ENCODE measurements at places on chromosomes 4 and X.

GRCh38 chrX:8433109-8434062 is 31.2 kb upstream of the VCX3B start:
- no peak for DNase-seq

GRCh38 chr4:114085611-114086345 is 106.3 kb upstream of the ARSJ start:
- DNase-seq = no peak

- DNase-seq = no peak
Measured at GRCh38 chr4:61938250-61938846, 738.2 kb downstream of the ADGRL3 start.

- DNase-seq = no peak
Measured at GRCh38 chr4:40846532-40846931, 96.8 kb downstream of the NSUN7 start.

DNA sequence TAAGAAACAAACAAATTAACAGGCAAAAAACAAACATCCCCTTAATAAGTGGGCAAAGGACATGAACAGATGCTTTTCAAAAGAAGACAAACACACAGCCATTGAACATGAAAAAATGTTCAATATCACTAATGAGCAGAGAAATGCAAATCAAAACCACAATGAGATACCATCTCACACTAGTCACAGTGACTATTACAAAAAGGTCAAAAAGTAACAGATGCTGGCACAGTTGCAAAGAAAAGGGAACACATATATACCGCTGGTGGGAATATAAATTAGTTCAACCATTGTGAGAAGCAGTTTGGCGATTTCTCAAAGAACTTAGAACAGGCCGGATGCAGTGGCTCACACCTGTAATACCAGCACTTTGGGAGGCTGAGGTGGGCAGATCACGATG is 146.1 kb upstream of the NEIL3 start:
- DNase-seq = no peak

DNA sequence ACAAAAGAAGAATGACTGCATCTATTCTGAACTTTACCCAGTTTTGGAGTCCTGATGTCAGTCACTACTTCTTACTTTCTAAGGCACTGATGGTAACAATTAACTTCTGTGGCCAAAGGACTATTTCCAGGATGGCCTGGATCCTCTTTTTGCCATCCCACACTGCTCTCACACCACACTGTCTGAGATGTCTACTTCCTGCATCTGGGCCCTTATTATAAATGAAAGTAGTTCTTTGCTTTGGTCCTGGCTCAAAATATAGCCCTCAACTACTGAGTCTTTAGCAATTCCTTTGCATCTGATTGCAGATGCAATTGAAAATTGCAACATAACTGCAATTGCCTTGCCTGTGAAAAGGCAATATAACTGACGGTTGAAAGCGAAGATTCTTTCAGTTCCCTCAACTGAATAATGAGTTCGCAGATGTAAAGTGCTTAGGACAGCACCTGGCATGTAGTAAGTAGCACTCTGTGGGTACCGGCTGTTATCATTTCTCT is 44.2 kb downstream of the COQ2 start:
- DNase-seq = no peak

DNA sequence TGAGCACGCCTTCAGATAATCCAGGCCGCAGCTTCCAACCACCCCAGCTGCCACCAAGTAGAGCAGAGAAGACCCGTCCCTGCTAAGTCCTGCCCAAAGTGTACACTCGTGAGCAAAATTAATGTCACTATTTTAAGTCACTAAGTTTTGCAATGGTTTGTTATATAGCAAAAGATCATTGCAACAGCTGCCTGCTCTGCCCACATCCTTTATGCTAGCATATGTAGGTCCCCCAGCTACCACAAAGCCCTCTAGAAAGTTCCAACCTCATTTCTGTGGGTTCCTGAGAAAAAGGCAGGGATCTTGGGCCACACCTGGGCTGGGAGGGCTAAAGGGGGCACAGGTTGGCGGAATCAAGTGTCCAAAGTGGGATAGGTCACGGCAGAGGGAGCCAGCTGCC is 346.9 kb downstream of the BCOR start:
- no peak for DNase-seq

- DNase-seq = no peak
Measured at GRCh38 chrX:114047558-114047957, 536.3 kb upstream of the HTR2C start.

GRCh38 chr4:168408620-168409019 is 71.7 kb downstream of the DDX60L start:
- DNase-seq = peak; percentile 95

- DNase-seq = peak; percentile 75
Measured at GRCh38 chr4:21697583-21697982, 251.0 kb downstream of the KCNIP4 start.

DNA sequence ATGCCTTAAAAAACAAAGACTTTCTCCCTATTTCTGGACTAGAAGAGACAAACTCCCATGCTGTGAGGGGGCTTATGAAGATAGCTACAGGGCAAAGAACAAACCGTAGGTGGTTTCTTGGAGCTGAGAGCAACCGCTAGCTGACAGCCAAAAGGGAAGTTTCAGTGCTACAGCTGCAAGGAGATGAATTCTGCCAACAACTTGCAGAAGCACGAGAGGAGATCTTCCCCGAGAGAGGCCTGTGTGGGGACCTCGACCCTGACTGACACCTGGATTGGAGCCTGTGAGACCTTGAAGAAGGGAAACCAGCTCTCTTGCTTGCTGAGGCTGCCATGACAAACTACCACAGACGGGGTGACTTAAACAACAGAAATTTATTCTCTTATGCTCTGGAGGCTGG is 183.8 kb upstream of the VCX3A start:
- no peak for DNase-seq

DNA sequence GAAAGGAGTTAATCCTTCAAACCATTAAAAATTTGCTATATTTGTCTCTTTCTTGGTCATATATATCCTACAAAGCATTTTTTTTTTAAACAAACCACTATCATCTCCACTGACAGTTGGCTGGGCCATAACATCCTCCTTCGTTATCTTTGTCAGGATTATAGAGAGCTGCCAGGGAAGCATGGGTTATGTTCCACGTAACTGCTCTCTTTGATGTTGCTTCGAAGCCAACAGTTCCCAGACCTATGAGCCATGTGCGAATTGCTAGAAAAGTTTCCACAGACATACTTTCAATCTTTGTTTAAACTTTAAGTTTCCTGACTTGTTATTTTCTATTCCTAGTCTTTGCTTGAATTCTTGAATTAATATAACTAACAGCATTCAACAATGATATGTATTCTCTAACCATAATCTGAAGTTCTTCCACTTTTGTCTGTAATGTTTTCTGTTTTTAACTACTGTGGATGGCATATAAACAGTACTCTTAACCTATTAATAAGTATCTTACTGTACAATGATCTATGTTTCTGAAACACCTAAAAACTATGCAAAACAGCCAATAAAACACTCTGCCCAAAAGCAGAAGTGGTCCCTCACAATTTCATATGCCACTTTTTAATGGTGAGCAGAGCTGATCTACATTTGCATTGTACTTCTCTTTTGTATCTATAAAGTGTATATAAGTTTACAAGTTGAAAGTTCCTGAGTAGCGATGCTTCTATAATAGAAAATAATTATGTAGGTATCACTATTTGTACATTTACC is 37.9 kb downstream of the EREG start:
- DNase-seq = peak; percentile 93

- no peak for DNase-seq
Measured at GRCh38 chrX:72128881-72129280, 2.8 kb downstream of the RTL5 start.

GRCh38 chrX:30301208-30301607 is 8.0 kb downstream of the NR0B1 start:
- no peak for DNase-seq

- DNase-seq = no peak
Measured at GRCh38 chr4:119733431-119733830, 104.8 kb upstream of the PDE5A start.

- no peak for DNase-seq
Measured at GRCh38 chr4:85430697-85431096, 44.3 kb upstream of the ARHGAP24 start.

GRCh38 chrX:120372667-120373370 is 10.9 kb downstream of the ATP1B4 start:
- DNase-seq = no peak

GRCh38 chrX:137187540-137187939 is 153.7 kb upstream of the GPR101 start:
- no peak for DNase-seq

DNA sequence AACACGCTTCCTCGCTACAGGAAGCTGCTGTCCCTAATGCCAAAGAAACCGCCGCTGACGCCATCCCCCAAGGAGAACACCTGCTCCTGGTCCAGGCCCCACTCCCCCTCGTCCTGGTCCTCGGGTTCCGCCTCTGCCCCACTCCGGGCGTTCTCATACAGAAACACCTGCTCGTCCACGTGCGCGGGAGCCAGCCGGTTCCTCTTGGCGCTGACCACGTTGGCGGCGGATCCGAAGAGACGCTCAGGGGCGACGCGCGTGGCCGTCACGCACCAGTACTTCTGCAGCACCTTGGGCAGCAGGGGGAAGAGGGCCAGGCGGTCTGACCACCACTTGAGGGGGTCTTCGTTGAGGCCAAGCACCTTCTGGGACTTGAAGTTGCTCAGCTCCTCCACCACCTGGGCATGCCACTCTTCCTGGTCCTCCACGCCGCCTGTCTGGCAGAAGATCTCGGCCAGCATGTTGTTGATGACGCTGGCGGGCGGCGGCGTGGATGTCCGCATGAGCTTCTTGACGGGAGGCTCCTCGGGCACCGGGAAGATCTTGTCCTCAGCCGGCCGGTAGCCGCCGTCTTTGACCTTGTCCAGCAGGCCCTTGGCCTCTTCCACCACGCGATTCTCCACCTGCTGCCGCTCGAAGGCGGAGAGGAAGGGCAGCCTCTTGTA is 12.0 kb downstream of the DHRSX start:
- DNase-seq = no peak

DNA sequence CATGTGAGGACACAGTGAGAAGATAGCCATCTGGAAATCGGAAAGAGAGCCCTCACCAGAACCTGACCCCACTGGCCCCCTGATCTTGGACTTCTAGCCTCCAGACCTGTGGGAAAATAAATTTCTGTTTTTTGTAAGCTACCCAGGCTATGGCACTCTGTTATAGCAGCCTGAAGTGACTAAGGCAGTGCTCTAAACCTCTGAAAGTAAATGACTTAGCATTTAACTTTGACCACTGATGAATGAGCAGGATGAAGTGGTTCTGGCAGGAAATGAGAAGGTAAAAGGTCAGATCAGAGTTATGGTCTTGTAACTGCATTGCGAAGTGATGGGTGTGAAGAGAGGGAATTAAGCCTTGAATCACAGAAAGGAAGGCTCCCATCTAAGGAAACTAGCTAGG is 17.0 kb downstream of the GPAT3 start:
- DNase-seq = no peak

- peak; percentile 41 for DNase-seq
Measured at GRCh38 chr4:83012200-83012686, 1.6 kb upstream of the LIN54 start.

DNA sequence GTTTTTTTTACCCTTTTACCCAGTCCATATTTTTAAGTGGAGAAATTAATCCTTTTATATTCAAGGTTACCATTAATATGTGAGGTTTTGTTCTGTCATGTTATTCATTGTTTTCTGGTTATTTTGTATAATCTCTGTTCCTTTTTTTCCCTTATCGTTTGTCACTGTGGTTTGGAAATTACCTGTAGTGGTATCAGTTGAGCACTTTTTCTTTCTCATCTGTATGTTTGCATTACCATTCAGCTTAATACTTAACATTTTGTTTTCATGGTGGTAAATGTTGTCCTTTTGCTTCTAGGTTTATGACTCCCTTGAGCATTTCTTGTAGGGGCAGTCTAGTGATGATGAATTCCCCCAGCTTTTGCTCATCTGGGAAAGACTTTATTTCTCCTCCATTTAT is 6.6 kb downstream of the ETDC start:
- no peak for DNase-seq

- no peak for DNase-seq
Measured at GRCh38 chr4:8830611-8831200, 40.9 kb downstream of the HMX1 start.

- no peak for DNase-seq
Measured at GRCh38 chrX:114332766-114333165, 251.1 kb upstream of the HTR2C start.

DNA sequence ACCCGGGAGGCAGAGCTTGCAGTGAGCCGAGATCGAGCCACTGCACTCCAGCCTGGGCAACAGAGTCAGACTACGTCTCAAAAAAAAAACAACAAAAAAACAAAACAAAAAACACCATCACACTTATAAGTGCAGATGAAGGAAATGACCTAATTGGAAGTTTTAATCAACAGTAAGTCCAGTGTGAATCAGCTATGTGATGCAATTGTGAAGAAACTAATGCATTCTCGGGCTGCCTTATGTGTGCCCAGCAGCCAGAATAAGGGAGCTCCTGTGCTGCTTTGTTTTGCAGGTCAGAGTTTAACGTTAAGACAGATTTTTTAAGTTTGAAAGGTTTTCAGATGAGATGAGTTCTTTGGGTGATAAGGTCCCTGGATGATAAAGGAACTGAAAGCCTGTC is 10.8 kb downstream of the DAPP1 start:
- no peak for DNase-seq

DNA sequence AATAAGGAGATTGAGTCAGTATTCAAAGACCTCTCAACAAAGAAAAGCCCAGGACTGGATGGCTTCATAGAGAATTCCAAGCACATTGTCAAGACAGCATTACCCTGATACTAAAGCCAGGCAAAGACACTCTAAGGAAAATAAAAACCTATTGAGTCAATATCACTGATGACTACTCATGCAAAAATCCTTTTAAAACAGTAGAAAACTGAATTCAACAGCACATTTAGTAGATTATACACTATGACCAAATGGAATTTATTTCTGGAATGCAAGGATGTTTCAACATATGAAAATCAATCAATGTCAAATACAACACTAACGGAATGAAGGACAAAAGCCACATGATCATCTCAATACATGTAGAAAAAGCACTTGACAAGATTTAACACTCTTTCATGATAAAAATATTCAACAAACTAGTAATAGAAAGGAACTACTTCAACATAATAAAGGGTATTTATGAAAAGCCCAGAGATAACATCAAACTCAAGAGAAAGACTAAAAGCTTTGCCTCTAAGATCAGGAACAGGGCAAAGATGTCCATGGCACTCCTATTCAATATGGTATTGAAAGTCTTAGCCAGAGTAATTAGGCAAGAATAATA is 633.3 kb downstream of the ANKRD50 start:
- DNase-seq = no peak

GRCh38 chr4:84647312-84647884 is 64.5 kb downstream of the CDS1 start:
- DNase-seq = no peak

DNA sequence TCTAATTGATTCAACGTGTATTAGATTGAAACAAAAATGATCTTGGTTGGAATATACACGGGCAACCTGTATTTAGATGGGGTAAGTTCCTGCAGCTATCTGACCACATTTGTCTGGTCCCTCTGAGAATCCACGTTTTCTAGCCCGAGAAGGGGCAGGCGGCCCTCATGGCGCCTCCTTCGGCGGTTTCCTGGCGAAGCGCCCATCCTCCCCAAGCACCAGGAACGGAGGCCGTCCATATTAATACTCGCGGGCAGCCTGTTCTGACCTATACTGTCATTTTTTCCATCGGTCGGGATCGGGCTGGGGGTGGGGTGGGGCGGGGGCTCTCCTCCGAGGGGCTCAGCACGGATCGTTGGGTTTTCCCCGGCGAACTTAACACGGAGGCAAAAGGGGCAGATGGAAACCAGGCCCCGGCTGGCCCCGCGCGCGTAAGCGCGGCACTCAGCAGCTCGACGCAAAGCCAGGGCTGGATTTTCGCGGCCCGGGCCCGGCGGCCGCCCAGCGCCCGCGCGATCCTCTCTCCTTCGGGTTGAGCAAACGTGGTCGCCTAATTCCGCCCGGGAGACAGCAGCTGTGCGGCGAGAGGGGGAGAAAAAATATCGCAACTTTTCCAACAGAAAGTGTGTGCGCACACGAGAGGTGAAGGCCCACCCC is 77.2 kb upstream of the BCOR start:
- no peak for DNase-seq

Measured in umbilical cord (tissue), 2 donors.